ENCODE measurements at places on chromosomes 6 and 20. TPM values are rescaled to one million over a fixed set of nuclear protein-coding genes. Genes with fewer than 3 reads are reported as not detected.

- peak; percentile 63 for DNase-seq
Measured at GRCh38 chr20:53623454-53624211, 30.0 kb upstream of the ZNF217 start.

GRCh38 chr6:79353226-79353625 lies 118.7 kb upstream of the HMGN3 start:
- no peak for DNase-seq

DNA sequence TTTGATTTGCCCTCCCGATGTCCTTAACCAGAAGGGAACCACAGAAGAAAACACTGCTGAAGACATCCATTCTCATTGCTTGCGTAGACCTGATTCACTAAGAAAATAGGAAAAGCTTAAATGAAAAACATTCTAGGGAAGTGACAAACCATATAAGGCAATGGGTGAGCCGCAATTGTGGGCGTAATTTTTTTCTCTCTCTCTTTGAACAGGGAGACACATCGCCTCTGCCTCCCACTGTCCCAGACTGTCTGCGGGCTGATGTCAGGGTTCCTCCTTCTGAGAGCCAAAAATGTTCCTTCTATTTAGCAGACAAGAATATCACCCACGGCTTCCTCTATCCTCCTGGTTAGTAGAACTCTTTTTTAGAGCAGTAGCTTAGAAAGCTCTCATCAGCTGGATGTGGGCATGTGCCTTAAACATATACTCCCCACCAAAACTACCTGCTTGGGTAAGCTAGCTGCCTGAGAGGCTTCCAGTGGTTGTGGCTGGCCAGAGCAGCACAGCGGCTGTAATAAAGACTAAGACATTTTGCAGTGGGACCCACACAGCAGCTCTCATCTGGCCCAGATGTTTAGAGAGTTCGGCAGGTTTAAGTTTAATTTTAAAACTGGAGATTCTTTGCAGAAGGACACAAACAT lies 22.7 kb upstream of the CTAGE9 start:
- DNase-seq: no peak

- no peak for DNase-seq
Measured at GRCh38 chr6:150877928-150878327, 12.4 kb downstream of the MTHFD1L start.

GRCh38 chr6:86581833-86582232 lies 355.5 kb upstream of the HTR1E start:
- no peak for DNase-seq

DNA sequence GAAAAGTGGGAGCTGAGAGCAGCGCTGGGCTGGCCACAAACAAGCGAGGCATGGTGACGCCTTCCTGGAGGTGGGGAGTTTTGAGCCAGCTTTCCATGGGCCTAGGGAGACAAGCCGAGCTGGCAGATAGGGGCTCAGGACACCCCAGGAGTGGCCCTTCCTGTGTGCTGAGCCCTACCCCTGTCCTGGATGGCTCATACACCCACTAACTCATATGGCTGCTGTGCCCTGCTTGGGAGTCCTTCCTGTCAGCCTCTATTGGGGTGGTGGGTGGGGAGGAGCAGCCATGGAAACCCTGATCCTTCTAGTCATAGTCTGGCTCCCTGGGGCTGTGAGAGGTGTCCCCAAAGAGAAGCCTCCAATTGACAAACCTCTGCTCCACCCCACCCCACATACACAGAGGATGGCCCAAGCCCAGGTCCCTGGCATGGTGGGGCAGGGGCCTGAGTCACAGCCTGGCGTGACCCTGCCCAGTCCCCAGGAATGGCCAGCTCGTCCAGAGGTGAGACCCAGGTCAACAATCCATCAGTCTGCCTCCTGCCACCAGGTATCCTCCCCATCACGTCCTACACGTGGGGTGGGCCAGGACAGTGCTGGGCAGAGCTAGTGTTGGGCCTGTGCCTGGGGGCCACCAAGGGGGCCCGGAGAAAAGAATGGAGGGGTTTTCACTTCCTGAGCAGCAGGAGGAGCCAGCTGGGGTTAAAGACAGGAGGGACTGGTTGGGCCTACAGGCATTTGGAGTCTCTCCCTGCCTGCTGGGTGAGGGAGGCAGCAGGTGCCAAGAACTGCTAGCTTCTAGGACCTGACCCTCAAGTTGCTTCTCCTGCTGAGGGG lies 52.2 kb downstream of the MRPL14 start:
- DNase-seq: no peak

- DNase-seq: no peak
Measured at GRCh38 chr6:137269347-137269746, 50.2 kb upstream of the IFNGR1 start.

- peak; percentile 17 for DNase-seq
Measured at GRCh38 chr20:41407607-41408006, 41.0 kb upstream of the EMILIN3 start.

DNA sequence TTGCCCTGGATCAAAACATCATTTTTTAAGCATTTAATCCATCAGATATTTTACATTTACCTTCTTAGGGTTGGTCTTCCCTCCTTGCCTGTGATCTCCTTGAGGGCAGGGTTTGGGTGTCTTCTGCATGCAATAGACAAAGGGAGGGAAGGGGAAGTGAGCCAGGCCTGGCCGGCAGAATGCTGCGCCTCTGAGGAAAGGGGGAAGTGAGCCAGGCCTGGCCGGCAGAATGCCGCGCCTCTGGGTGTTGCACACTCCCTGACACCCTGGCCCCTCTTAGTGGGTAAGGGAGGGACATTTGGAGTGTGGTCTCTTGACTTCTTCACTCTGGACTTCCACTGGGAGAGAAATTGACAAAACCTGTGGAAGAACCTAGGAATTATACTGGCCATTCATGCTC lies 12.4 kb downstream of the PSMF1 start:
- DNase-seq: no peak

Gene ECT2L
- total RNA-seq: not detected

Gene RSPH9
- total RNA-seq: not detected

Gene GMEB2
- 16.2 TPM for total RNA-seq

Gene SEMG1
- total RNA-seq: not detected

Gene DDX27
- 45.2 TPM for total RNA-seq

Gene TSPO2
- total RNA-seq: not detected
